ENCODE measurements at places on chromosomes 4 and X.

- DNase-seq = no peak
Observed at GRCh38 chrX:20477836-20478524, 211.3 kb upstream of the RPS6KA3 start.

GRCh38 chr4:137892134-137892533, 350.0 kb downstream of the SLC7A11 start:
- DNase-seq = no peak

- DNase-seq = no peak
Observed at GRCh38 chr4:9146967-9147366, 23.2 kb upstream of the FAM90A26 start.

GRCh38 chrX:48676893-48677270, 6.7 kb upstream of the WAS start:
- DNase-seq = no peak

- DNase-seq = no peak
Observed at GRCh38 chr4:171221181-171221580, 592.0 kb upstream of the GALNTL6 start.

GRCh38 chr4:169940460-169940859, 85.7 kb downstream of the MFAP3L start:
- DNase-seq = no peak

GRCh38 chr4:109298279-109299010, 4.0 kb downstream of the COL25A1 start:
- no peak for DNase-seq

DNA sequence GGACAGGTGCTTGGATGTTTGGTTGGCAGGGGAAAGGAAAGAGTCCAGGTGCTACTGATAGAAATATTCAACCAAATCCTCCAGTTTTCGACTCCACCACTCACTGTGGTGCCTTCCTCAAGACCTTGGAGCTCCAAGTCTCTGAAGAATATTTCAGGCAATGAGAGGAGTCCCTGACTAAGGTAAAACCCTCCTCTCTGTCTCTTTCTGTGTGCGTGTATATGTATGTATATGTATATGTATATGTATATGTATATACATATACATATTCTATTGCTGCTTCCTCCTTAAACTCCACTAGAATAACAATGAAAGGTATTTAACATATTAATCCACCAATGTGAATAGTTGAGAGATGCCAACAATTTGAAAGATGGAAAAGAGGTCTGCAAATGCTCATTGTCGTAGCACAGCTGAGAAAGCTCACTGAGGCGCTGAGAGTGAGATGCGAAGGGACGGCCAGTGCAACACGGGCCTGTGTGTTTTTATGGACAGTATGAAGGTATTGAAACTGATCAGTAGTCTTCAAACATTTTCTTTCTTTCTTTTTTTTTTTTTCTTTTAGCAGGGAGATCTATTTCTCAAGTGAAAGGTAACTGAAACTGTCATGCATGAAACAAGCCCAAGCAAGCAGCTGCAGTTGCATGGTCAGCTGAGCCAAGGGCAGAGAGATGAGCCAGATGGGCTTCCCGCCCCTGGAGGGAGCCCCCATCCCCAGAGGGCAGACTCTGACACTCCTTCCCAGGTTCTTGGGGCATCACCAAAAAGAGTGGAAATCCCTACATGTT, 41.1 kb upstream of the HS3ST1 start:
- DNase-seq = no peak

- no peak for DNase-seq
Observed at GRCh38 chr4:78764498-78764961, 11.6 kb upstream of the BMP2K start.

DNA sequence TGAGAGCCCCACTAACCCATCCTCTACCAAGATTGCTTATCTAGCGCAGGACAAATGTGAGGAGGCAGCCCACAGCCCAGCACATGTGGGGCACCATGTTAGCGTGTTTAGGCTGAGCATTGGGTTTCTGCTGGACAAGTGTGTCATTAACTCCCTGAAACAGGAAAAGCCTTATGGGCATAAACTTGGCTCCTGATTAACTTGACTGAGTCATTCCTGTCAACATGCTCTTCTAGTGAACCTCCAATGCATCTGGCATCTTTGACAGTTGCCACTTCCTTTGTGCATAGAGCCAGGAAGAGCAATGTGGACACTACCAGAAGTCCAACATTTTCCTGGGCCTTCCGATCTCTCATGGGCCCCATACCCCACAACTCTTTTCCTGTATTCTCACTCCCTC, 2.5 kb downstream of the SPIN2A start:
- DNase-seq = no peak

GRCh38 chrX:53184836-53185235, 40.2 kb downstream of the KDM5C start:
- no peak for DNase-seq

- no peak for DNase-seq
Observed at GRCh38 chrX:103063918-103064434, at the start of gene BEX1. TSS of gene BEX1 (minus strand) at chrX:103064171. CDS start at chrX:103063274, 897 bp downstream.

DNA sequence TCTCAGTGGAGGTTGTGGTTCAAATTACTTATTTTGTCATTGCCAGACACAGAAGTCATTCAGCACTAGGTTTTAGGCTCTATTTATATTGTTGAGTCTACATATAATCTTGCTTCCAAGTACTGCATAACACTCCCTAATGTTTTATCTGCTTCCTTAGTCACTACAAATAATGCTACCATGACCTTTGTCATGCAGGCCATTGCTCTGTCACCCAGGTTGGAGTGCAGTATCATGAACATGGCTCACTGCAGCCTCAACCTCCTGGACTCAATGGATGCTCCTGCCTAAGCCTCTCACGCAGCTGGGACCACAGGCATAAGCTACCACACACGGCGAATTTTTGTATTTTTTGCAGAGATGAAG, 23.5 kb upstream of the PDZD4 start:
- no peak for DNase-seq

DNA sequence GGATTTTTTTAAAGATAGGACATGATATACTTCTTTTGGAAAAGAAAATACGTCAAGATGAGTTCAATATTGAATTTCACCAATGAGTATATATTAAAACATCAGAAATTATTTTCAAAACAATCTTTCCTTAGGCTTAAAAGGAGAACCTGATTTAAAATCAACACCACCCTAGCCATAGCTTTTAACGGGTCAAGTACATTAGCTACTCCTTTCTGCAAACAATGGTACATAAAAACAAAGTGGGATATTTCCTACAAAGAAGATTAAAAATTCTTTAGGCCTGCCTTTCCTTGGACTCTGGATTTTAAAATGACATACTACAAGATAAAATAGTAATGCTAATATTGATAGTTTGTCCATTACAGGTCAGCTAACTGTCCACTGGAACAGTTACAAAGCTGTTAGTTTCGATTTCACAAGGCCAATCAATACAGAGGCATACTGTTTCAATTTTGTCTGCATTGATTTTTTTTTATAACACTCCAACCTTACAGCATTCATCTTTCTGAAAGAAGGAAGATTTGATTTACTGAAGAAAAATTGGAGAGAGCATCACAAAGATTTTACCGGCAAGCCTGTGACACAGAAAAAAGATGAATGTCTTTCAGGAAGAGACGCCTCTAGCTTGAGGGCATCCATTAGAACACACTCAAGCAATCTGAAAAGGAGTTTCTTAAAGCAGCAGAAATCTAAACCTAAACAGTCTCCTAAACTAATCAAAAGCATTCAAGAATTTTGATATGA, 97.2 kb downstream of the MAB21L2 start:
- DNase-seq = no peak

DNA sequence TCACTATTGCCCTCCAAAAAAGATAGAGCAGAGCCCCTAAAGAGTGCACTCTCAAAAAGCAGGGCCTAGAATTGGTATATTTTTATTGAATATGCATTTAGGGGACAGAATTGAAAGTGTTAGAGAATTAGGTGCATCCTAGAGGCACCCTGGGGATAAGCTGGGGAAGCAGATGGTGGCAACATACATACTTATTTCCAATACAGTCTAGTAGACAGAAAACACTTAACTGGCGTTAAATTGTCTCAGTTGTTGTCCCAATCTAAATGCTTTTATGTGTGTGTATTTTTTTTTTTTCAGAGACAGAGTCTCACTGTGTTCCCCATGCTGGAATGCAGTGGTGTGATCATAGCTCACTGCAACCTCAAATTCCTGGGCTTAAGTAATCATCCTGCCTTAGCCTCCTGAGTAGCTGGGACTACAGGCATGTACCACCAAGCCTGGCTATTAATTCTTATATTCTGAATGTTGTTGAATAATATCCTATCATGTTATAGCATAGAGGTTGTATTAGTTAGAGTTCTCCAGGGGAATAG, 481.8 kb downstream of the GRXCR1 start:
- DNase-seq = no peak

DNA sequence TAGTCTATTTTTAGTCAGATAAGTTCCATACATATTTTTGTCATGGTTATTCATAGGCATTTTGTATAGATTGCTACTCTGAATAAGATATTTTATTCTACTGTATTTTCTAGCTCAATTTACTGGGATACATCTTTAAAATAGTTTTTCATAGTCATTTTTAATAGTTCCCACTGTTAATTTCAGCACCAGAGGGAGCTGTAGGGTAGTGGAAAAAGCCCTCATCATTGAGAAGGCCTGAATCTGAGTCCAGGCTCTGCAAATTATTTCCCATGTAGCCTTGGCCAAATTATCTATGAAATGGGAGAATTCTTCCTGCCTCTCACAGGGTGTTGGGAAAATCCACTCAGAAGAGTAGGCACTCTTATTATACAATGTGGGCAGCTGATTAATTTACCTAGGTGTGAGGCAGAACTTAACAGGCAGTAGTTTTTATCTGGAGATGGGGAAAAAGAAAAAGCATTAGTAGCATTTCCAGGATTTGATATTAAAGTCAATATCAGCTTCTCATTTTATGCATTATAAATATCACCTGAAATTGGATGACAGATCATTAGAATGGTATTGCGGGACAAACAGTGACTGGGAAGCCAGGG, 102.9 kb upstream of the PAQR3 start:
- no peak for DNase-seq

DNA sequence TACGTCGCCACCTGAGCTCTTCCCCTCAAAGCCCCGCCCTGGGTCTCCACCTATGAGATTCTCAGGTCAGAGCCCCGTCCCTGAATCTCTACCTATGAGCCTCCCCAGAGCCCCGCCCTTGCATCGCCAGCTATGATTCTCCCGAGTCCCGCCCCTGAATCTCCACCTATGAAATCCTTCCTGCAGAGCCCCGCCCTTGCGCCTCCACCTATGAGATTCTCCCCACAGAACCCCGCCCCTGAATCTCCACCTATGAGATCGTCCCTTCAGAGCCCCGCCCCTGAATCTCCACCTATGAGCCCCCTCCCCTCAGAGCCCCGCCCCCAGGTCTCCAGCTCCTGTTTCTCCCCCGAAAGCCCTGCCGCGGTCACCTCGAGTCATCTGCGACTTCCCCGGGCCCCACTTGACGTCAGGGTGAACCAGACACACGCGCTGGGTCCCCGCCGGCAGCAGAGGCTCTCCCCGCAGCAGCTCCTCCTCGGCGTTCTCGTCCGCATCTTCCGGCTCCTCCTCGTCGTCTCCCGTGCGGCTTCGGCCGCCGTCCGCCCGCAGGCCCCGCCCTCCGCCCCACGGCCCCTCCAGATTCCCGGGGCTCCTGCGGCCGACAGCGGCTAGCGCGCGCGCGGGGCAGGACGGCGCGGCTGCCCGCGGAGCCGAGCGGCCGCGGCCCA, 393 bp downstream of the GTPBP6 start:
- DNase-seq = peak; percentile 96

DNA sequence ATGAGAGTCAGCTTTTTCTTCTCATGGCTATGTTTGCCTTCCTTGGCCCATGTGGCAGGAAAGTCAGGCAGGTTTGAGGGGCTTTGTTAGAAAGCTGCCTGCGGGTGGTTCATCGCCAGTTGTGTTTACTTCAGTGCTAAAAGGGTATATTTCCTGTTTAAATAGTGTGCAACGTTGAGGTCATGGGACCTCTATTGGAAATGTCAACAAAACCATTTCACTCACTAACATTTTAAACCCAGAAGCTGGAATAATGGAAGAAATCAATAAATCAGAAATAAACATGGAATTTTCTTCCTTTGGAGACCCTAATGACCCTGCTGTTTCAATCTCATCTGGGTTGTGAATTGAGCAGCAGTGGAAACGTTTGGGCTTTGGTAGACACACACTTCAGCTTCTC, 185.8 kb downstream of the ANKRD50 start:
- no peak for DNase-seq

GRCh38 chr4:141346144-141346543, 125.4 kb downstream of the ZNF330 start:
- DNase-seq = no peak

- DNase-seq = no peak
Observed at GRCh38 chr4:19455850-19456602, 795.7 kb upstream of the SLIT2 start.
